ENCODE measurements at places on chromosomes 5 and 9.

- no peak for DNase-seq
These were observed 3.4 kb downstream of the COL5A1 start for GRCh38 chr9:134644725-134645606.

- no peak for DNase-seq
These were observed 2.9 kb downstream of the MEGF9 start for GRCh38 chr9:120711354-120711753.

DNA sequence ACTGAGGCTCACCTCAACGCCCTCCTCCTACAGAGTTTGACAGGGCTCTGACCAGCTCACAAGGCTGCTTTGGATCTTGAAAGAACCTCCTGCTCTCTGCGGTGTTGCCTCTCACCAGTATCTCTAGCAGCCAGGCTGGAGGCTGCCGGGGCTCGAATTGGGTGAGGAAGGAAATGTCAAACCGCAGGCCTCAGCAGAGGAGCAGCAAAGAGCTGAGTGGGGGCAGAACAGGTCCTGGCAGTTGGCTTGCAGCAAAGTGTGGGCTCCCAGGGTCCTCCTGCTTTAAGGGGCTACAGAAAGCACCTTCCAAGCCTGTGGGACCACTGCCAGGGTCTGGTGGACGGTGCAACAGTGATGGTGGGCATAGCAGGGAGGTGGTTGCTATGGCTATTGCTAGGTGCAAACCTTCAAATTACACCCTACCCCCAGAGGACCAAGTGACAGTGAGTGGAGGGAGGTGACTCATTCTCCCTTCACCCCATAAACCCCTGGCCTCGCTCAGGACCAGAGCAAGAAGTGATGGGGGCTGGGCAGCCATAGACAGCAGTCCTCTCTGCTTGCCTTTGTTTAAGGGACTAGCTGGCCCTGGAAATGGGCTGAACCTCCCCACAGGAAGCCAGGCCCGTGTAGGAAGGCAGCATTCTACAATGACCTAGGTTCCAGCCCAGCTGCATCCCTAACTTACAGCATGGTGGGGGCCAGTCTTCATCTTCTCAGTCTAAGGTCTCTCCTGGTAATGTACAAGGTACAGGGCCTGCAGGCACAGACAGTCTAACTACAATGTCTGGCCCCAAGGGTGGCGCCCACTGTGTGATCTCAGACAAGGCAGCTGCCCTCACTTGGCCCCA is 18.7 kb downstream of the LCP2 start:
- DNase-seq = no peak

GRCh38 chr9:20981486-20981885 is 50.0 kb downstream of the HACD4 start:
- DNase-seq = no peak

- DNase-seq = no peak
These were observed 92.5 kb upstream of the TAS2R1 start for GRCh38 chr5:9722601-9723180.

DNA sequence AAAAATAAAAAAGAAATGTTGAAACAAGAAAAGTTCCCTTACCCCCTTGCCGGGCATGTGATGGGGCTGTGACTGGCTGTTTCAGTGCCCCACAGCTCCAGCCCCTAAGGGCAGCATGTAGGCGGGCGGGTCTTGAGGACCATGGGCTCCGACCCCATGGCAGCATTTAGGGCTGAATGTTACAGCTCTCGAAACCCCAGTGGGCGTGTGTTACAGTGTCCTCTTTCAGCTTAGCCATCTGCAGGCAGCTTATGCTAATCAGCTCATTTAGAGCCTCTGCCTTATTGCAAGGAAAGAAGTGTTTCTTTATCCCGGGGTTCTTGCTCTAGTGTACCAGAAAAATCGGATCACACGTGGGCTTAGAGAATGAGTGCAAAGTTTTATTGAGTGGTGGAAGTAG is 497.4 kb upstream of the CYLC2 start:
- DNase-seq = no peak

GRCh38 chr9:73780916-73781315 is 629.3 kb downstream of the ANXA1 start:
- DNase-seq = no peak

Data from NCI-H748 treated with DMSO at 0.1 percent for 48 hours (cell line).